ENCODE measurements at places on chromosomes 11 and 22. TPM values are rescaled to one million over a fixed set of nuclear protein-coding genes. Genes with fewer than 3 reads are reported as not detected.

HORMAD2 gene
- not detected for total RNA-seq

RIBC2 gene
- 12.4 TPM for total RNA-seq

GRCh38 chr11:63608353-63609345, 5.6 kb downstream of the PLAAT3 start:
- H3K27me3 ChIP-seq, result peaks cover 7% of the 10 kb centered on the region
- DNase-seq, result no peak
- no peak overlapping the region for H3K27ac ChIP-seq
- peaks cover 2% of the 10 kb centered on the region for H3K4me1 ChIP-seq
- H3K36me3 ChIP-seq, result no peaks in the 10 kb centered on the region

DNA sequence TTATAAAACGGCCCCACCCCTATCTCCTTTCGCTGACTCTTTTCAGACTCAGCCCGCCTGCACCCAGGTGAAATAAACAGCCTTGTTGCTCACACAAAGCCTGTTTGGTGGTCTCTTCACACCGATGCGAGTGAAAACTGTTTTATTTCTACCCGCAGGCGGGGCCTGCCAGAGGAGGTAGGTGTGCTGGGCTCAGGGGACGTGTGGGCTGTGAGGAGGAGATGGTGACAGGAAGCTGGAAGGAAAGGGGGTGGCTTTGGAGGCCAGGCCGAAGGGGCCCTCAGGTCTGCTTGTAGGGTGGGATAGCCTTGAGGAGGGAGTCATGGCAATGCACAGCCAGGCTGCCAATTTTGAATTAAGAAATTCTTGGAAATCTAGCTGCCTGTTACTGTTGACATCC, 21.3 kb upstream of the KRTAP5-7 start:
- no peak for DNase-seq
- H3K27me3 ChIP-seq, result no peaks in the 10 kb centered on the region
- peaks cover 45% of the 10 kb centered on the region for H3K36me3 ChIP-seq

GRCh38 chr11:57936050-57936418, 87.6 kb upstream of the OR9Q1 start:
- no peak overlapping the region for H3K27ac ChIP-seq
- H3K27me3 ChIP-seq, result peaks cover 6% of the 10 kb centered on the region
- no peaks in the 10 kb centered on the region for H3K36me3 ChIP-seq
- H3K4me3 ChIP-seq, result no peak overlapping the region
- H3K4me1 ChIP-seq, result no peaks in the 10 kb centered on the region

BDNF gene
- not detected for total RNA-seq

DNA sequence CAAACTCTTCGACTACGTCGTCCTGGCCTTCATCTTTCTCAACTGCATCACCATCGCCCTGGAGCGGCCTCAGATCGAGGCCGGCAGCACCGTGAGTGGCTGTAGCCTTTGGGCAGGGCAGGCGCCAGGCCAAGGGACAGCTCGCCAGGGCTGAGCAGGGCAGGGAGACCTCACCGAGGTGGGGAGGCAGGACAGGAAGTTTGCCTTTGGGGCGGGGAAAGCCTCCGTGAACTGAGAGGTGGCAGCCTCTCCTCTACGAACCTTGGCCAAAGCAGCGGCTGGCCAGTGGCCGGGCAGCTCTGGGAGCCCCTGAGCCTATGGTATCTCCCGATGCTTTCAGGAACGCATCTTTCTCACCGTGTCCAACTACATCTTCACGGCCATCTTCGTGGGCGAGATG, 93.2 kb downstream of the CACNA1I start:
- peaks cover 22% of the 10 kb centered on the region for H3K4me1 ChIP-seq
- DNase-seq, result no peak
- no peak overlapping the region for H3K4me3 ChIP-seq
- no peak overlapping the region for H3K27ac ChIP-seq
- peaks cover 15% of the 10 kb centered on the region for H3K27me3 ChIP-seq
- H3K36me3 ChIP-seq, result peaks cover 2% of the 10 kb centered on the region
